ENCODE measurements at places on chromosomes 11 and 22. TPM values are rescaled to one million over a fixed set of nuclear protein-coding genes. Genes with fewer than 3 reads are reported as not detected.

The AP5B1 gene
- 25.8 TPM for total RNA-seq

The C22orf31 gene
- total RNA-seq: not detected

The MPST gene
- total RNA-seq: 61.0 TPM

GRCh38 chr11:69116671-69117070 is 39.1 kb upstream of the SMIM38 start:
- no peak overlapping the region for H3K27ac ChIP-seq
- no peak for DNase-seq
- H3K27me3 ChIP-seq: no peaks in the 10 kb centered on the region
- no peaks in the 10 kb centered on the region for H3K4me1 ChIP-seq
- H3K4me3 ChIP-seq: no peak overlapping the region

- no peaks in the 10 kb centered on the region for H3K27me3 ChIP-seq
- peak within 1 kb of the TSS; percentile 90 for H3K4me3 ChIP-seq
- peaks cover 36% of the 10 kb centered on the region for H3K36me3 ChIP-seq
- DNase-seq: peak; percentile 95
- H3K4me1 ChIP-seq: peaks cover 56% of the 10 kb centered on the region
Measured at GRCh38 chr11:116772443-116773202, at the start of gene BUD13. Gene BUD13, minus strand, starts transcription at chr11:116772987. Its CDS starts 23 bp downstream, at chr11:116772964.

DNA sequence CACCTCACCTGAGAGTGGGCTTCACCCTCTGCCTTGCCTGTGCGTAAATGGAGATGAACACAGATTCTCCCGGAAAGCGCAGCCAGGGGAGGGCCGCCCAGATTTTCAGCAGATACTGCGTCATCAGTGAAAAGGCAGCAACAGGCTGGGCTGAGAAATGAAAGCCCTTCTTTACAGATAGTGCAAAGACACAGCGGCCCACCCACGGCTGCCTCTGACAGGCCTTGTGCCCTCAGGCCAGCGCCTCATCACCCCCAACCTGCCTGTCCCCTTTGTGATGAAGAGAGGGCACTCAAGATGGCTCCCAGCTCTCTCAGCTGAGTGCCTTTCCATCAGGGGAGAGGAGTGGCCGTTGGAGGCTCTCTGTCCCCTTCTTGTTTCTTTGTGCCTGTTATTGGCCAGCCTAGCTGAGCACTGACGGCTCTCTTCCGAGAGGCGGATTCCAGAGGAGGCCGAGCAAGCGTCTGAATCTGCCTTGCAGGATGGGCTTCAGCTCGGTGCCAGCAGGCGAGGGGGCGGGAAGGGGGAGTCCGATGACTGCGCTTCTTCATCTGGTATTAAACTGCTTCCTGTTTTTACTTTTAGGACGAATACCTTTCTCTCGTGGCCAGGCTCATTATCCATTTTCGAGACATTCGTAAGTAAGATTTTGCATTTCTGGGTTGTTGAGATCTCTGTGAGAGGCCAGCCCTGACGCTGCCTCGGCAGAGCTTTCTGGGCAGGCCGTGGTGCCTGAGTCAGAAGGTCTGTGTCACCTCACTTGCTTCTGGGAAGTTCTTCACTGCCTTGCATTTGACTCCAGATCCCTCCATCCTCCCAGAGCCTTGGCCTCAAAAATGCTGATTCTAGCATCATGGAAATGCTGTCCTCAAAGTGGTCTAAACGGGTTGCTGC is 43.7 kb downstream of the MED15 start:
- H3K4me1 ChIP-seq: peaks cover 89% of the 10 kb centered on the region
- DNase-seq: peak; percentile 77
- H3K4me3 ChIP-seq: peak overlapping the region; percentile 74
- peak overlapping the region; percentile 96 for H3K27ac ChIP-seq
- H3K27me3 ChIP-seq: no peaks in the 10 kb centered on the region

- peaks cover 31% of the 10 kb centered on the region for H3K4me1 ChIP-seq
- H3K27me3 ChIP-seq: no peaks in the 10 kb centered on the region
- peaks cover 40% of the 10 kb centered on the region for H3K36me3 ChIP-seq
Measured at GRCh38 chr22:25762147-25762546, 20.2 kb downstream of the MYO18B start.
